ENCODE measurements at places on chromosomes 4 and X. TPM values are rescaled to one million over a fixed set of nuclear protein-coding genes. Genes with fewer than 3 reads are reported as not detected.

DNA sequence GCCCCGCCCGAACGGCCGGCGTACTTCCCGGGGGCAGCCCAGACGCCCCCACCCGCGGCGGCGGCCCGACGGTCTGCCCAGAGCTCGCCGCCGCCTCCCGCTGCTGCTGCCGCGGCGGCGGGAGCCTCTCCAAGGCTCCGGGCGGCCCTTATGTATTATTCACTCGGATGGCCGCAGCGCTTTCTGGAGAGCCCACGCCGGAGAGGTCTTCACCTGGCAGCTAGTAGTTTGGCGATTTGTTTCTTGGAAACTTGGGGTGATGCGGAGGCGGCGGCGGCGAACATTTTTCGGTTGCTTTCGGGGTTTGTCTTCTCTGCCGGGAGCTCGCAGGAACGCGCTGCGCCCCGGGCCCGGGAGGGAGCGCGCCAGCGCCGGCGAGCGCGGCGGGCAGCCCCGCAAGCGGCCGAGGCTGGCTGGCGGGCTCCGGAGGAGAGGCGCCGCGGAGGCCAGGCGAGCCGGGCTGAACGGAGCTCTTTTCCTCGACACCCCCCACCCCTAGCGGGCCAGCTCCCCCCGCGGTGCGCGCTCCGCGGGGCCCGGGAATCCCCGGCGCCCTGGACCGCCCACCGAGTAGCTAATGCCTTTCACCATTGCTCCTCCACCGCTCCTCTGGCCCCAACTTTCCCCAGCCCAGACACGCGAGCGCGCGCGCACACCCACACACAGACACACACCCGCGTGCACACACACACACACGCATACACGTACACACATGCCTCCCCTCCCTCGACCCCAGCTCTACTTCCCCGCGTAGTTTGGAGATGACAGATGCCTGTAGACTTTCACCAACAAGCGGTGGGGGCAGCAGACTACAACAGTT is 113.5 kb downstream of the DHX15 start:
- DNase-seq: no peak

Gene H2BW2
- total RNA-seq: not detected

DNA sequence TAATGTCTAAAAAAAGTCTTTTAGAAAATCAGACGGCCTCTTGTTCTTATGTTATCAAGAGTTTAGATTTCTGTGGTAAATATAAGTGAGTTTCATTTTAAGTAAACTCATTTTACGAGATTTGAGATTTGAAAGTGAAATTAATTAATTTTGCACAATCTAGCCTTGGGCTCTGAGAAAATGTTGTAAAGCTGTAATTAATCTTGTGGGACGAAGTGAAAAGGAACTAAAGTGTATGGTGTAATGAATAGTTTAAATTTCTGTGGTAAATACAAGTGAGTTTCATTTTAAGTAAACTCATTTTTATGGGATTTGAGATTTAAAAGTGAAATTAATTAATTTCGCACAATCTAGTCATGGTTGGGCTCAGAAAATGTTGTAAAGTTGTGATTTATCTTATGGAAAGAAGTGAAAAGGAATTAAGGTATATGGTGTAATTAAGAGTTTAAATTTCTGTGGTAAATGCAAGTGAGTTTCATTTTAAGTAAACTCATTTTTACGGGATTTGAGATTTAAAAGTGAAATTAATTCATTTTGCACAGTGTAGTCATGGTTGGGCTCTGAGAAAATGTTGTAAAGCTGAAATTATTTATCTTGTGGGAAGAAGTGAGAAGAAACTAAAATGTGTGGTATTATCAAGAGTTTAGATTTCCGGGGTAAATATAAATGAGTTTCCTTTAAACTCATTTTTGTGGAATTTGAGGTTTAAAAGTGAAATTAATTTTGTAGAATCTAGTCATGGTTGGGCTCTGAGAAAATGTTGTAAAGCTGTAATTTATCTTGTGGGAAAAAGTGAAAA is 1.6 kb downstream of the SCML1 start:
- DNase-seq: no peak

DNA sequence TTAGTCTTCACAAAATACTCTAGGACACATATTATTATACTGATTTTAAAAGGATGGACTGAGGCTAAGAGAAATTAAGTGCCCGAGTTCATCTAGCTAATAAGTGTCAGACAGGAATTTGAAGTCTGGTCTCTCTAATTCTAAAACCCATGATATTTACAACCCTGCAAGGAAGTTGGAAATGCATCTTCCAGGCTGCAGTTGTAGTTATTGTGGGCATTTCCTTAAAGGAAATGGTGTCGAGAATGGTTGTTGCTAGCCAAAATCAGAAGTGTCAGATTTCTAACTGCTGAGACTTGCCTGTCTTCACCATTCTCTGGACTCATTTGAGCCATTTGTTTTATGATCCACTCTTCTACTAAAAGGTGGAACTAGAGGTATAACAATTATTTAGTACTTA is 82.5 kb downstream of the FAT4 start:
- DNase-seq: no peak

Gene SPIN4
- total RNA-seq: 7.5 TPM

DNA sequence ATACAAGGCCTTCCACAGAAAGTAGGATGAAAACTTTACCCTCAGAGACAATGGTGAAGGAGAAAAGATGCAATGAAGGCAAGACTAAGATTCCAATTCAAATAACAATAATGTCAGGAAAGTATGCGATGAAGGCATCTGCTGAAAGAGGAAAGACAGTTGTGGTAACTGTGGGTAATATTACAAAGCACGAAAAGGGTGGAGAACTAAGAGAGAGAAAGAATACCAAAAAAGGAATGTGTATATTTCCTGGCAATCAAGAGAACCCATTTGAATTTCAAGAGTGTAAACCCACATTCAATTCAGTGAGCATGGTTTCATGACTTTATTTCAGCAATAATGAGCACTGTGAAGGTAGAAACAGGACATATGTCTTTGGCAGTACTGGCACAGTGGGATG is 225.5 kb downstream of the PALLD start:
- DNase-seq: no peak

DNA sequence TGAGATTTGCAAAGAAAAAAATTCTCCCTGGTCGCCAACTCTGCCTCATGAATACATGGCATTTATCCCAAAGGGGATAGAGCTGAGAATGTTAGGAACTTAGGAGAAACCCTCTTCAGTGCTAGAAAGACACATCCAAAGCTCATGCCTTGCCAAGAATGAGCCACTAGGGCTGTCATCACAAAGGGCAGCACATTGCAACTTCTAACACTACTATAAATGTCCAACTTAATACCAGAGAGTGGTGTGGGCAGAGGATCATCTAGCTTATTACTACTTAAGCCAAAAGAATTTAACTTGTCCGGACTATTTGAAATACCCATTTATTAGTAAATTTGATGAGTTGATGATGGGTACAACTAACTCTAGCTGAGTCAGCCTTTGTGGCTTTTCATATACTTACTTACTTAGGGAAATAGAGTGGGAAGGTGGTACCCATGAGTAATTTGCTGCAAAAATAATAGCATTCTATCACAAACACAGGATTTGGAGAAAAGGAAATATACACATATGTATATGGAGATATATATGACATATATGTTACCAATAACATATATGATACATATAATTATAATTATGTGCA is 66.3 kb upstream of the GAB1 start:
- DNase-seq: no peak

DNA sequence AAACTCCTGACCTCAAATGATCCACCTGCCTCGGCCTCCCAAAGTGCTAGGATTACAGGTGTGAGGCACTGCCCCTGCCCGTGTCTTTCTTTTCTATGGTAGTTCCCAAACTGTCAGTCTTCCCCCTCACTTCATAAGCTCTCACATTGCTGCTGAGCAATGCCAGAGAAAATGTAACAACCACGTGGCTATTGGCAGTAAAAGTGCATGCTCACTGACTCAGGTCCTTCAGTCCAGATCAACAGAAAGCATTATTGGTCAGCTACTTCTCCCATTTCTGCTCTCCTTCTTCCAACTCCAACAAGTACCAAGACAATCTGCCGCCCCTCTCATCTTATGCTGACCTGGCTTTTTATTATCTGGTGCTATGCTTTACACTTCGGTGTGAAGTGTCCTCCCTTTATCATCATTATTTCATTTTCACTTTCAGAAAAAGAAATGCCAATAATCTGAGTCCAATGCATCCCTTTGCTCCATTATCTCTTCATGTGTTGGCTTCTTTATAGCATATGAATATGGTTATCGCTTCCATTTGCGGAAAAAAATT is 133.8 kb upstream of the UGT8 start:
- DNase-seq: no peak

DNA sequence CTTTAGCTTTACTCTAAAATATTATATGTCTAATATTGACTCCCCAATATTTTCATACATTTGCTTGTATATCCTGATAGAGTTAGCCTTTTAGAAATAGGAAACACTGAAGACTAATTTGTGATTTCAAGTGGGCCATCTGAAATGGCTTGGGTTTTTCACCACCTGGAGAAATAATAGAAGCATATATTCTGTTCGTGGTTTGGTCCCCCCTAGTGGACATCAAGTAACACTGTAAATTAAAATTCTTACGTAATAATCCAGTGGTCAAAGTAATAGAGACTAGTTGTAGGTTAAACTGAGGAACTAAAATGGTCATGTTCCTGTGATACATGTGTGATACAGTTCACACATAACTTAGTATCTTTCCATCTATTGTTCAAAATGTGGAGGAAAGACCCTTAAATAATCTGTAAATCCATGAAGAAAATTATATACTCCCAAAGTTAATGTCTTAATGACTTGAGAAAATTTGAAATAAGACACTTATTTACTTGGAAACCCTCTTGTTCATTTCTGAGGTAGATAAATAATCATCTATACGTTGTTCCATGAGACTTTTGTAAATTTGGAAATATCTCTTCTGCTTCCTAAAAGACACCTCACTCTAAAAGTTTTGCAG is 79.8 kb upstream of the SMARCAD1 start:
- DNase-seq: no peak

- DNase-seq: no peak
Observed at GRCh38 chr4:120316416-120316815, 249.8 kb upstream of the MAD2L1 start.

DNA sequence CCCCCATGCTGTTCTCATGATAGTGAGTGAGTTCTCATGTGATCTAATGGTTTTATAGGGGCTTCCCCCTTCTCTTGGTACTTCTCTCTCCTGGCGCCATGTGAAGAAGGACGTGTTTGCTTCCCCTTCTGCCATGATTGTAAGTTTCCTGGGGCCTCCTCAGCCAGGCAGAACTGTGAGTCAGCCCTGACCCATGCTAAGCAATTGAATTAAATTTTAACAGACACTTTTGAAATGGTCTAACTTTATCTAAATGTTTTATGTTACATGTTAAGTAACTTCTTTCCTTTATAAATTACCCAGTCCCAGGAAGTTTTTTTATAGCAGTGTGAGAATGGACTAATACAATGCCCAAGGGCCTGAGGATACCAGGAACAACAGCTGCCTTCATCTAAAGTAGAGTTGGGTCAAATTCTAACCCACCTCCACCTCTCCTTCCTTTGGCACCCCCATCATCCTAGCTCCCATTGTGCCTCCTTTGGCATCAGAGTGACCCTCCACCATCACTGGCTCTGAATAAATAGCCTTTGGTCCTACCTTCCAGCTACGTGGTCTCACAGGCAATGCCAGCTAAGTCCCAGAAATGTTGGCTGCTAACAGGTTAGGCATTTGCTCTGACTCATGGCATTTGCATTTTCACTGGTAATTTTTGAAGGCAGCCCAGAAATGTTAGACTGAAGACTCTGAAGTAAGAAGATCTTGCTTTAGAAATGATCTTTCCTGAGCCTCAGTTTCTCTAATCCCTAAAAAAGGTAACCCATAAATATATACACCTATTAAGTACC is 182.1 kb downstream of the MOSPD2 start:
- no peak for DNase-seq

Gene CXCL3
- total RNA-seq: not detected

DNA sequence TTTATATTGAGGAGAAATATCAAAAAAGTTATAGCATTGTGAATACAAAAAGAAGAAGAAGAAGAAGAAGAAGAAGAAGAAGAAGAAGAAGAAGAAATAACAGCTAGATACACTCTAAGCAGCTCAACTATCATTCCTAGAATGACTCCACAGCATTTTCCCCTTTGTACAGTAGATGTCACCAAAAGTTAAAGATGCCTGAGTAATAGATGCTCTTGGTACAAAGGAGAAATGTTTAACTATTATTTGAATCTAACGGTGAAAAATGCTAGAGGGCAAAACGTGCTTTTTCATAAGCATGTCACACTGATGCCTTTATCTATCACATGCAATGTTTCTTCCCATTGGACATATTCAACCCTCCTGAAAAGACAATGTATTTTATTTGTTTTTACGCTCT is 178.4 kb upstream of the GPRIN3 start:
- DNase-seq: no peak

DNA sequence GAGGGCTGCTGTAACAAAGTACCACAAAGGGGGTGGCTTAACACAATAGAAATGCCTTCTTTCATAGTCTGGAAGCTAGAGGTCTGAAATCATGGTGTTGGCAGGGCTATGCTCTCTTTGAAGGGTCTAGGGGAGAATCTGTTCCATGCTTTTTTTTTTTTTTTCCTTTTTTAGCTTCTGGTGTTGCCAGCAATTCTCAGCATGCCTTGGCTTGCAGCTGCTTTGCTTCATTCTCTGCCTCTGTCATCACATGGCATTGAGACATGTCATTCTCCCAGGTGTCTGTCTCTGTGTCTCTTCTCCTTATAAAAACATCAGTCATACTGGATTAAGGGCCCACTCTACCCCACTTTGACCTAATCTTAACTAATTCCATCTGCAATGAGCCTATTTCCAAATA is 78.6 kb upstream of the BOD1L1 start:
- no peak for DNase-seq

Gene STPG2
- 2.4 TPM for total RNA-seq

GRCh38 chr4:186881521-186882220 is 158.0 kb upstream of the FAT1 start:
- DNase-seq: no peak

GRCh38 chr4:153555730-153556434 is 89.7 kb downstream of the TMEM131L start:
- peak; percentile 47 for DNase-seq

Gene ZAR1
- total RNA-seq: not detected

DNA sequence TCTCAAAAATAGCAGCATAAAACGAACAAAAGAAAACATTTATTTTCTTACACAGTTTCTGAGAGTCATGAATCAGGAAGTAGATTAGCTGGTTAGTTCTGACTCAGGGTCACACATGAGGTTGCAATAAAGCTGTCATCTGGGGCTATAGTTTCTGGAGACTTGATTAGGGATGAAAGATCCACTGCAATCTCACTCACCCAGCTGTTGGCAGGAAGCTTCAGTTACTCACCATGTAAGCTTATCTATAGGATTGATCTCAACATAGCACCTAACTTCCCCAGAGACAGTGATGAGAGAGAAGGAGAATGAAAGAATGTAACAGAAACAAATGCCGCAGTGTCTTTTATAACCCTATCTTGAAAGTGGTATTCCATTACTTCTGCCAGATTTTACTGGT is 435.5 kb downstream of the GABRG1 start:
- no peak for DNase-seq

Gene FAM149A
- total RNA-seq: 10.4 TPM

- no peak for DNase-seq
Observed at GRCh38 chr4:17492058-17492741, 19.7 kb downstream of the QDPR start.
